ENCODE measurements at places on chromosomes 1 and 21.

DNA sequence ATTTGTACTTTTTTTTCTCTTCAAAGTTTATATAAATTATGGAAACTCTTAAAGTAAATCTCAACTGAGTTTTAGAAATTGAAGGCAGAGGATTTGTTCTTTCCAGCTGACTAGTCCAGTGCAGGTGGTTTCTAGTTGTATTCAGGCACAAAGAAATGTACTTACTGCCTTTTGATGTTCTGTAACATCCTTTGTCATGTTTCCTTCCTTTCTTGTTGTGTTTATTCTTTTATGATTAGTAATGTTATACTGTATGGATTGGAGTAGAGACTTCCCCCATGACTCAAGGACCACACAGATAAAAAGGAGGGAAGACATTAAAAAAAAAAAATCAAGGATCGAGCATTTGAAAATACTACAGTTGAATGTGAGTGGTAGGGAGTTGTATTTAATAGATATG lies 8.0 kb downstream of the HIPK1 start:
- no peak for DNase-seq

DNA sequence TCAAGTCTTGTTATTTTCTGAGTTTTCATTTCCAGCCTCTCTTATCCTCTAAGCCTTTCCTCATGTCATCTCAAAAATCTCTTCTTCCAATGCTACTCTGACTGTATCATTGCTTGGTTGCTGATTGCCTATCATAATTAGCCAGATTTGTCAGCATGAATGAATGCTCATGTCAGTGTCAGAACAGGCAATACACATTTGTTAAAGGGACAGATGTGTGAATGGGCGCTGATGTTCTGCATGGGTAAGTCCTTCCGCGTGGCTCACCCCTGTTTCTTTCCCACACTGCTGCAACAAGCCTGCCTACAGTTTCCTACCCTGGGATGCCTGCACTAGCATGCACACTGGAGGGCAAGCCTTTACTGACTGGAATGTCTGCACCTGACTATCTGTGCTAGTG lies 100.6 kb downstream of the RHOU start:
- no peak for DNase-seq

GRCh38 chr1:198290089-198290683 lies 133.4 kb downstream of the NEK7 start:
- no peak for DNase-seq

DNA sequence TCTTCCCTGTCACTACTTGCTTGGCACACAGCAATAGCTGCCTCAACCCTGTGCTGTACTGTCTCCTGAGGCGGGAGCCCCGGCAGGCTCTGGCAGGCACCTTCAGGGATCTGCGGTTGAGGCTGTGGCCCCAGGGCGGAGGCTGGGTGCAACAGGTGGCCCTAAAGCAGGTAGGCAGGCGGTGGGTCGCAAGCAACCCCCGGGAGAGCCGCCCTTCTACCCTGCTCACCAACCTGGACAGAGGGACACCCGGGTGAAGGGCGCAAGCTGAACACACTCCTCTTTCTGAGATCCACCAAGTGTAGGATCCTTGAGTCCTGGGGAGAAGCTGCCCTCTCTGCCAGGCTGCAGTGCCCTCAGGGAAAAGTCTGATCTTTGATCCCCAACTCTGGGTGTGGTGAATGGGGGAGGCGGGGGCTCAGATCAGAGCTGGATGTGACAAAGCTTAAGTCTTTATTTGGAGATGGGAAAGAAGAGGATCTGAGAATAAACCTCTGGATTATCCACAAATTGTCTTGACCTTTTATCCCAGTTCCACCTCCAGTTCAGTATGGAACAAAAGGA lies 1.2 kb downstream of the RXFP4 start:
- no peak for DNase-seq

- no peak for DNase-seq
Observed at GRCh38 chr1:243253211-243253925, 1.7 kb downstream of the CEP170 start.

DNA sequence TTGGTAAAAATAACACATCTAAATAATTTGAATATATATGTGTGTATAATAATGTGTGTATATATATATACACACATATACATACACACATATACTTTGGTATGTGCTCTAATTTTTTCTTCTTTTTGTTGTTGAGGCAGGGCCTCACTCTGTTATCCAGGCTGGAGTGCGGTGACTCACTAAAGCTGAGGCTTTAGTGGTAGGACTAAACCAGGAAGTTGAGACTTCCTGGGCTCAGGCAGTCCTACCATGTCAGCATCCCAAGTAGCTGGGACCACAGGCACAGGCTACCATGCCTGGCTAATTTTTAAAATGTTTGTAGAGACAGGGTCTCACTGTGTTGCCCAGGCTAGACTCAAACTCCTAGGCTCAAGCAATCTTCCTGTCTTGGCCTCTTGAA lies 46.7 kb upstream of the CXADR start:
- no peak for DNase-seq

GRCh38 chr1:55767171-55767570 lies 552.0 kb upstream of the USP24 start:
- DNase-seq = no peak

DNA sequence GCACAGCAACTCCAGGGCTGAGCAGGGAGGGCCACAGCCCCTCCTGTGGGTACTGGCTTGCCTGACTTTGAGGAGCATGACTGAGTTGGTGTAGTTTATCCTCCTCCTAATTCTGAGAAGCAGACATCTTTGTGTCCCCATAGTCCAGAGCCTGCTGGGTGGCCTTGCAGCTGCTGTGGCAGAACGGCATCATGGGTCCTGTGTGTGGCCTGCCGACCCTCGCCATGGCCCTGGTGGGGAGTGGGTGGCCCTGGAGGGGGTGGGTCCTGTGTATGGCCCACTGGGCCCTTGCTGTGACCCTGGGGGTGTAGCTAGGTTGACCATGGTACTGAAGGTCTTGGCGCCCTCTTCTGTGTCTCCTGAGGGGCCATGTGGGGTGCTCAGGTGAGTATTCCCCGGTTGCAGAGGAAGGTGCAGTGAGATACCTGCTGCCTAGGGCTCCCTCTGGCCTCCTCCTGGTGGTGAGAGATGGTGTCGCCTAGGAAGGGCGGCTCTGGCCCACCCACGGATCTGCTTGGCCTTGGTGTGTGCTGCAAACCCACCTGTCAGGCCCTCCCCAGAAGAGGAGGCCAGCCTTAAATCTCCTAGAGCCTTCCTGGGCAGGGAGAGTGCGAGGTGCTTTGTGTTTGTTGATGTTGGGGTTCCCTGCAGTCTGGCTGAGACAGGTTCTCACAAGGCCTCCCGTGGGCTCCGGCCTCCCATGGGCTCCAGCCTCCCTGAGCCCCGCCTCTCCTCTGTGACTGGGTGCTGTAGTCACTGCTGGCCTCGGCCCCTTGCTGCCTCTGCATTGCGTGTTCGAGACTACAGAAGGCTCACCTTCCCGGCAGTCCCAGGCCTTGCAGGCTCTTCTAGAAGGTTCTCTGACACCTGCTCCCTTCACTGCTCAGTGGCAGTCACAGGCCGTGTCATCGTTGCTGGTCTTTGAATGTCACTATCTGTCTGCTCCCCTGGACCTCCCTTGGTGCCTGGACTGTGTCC lies 7.8 kb downstream of the SNAP47 start:
- DNase-seq = peak; percentile 8

GRCh38 chr1:199545780-199546179 lies 481.7 kb upstream of the NR5A2 start:
- DNase-seq = no peak
